Upper lobe of left lung (tissue), 6 donors: ENCODE measurements at places on chromosomes 6 and 20.

GRCh38 chr20:53379014-53379832 is 214.4 kb downstream of the ZNF217 start:
- DNase-seq, result no peak

DNA sequence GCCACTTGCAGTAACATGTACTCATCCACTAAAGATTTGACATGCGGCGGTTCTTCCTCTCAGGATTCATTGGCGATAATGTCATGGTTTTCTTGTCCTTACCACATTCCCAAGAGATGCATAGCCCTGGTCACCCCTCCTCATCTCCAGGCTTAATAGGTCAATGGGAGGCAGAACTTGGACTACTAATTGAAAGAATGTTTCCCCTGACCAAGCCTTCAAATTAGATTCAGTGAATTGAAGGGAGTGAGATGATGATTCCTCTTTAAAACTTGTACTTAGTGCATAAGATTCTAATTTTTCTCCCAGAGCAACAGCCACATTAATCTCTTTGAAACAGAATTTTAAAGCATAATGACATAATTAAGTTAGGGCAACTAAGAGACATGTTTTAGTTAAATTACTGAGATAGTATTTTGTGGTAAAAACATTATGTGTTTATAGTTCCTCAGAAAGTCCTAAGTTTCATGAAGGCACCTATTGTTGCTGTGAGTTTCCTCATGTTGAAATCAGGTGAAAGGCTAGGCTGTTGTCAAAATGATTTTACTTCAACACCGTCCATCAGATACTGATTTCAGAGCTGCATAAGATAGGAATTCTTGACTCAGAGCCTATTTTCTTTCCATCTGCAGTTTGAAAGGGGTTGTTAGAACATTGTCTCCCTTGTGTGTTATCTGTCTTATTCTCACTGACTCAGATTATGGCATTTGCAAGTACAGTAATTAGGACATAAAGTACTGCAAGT is 48.5 kb downstream of the STK4 start:
- no peak for DNase-seq

- no peak for DNase-seq
These were observed 311.6 kb upstream of the ECI2 start for GRCh38 chr6:4446982-4447381.

DNA sequence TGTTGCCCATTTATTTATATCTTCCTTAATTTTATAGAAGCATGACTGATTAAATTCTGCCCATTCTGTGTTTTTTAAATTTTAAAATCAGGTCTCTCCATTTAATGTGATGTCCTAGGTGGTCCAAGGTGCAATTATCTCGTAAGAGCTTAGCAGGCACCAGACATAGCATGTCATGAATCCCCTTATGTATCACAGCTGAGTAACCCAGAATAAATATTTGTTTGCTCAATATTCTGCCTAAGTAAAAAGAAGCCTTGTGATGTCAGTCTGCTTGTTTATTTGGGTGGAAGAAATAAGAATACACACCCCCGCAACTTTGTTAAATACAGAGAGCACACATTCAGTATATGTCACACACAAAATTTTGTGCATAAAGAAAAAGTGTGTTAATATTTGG is 211.3 kb downstream of the FARS2 start:
- DNase-seq, result no peak

DNA sequence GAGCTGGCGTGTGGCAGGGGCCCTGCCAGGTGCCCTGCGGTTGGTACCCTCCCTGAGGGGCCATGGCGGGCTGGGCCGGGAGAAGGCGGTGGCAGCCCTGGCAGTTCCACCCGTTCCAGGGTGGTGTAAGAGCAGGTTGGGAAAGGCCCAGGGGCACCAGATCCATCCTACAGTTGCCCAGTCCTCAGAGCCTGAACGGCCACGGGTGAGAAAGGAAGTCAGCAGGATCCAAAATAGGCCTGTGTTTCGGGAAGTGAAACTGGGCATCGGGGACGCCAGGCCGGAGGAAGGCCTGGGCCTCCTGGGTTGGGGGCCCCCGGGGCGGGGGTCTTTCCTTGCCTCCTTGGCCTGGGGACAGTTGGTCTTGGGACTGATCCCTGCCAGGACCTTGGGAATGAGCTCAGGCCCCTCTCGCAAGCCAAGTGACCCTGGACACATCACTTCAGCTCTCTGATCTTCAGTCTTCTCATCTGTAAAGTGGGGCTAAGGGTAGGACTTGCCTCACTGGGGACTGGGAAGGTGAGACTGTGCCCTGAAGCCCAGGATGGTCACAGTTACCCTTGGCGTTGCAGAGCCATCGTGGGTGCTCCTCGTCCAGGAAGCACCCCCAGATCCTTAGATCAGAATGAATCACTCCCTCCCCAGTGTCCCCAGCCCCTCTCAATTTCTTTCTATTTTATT is 18.1 kb upstream of the NOL4L start:
- peak; percentile 58 for DNase-seq

GRCh38 chr20:62044631-62045030 is 21.1 kb downstream of the TAF4 start:
- DNase-seq, result no peak

DNA sequence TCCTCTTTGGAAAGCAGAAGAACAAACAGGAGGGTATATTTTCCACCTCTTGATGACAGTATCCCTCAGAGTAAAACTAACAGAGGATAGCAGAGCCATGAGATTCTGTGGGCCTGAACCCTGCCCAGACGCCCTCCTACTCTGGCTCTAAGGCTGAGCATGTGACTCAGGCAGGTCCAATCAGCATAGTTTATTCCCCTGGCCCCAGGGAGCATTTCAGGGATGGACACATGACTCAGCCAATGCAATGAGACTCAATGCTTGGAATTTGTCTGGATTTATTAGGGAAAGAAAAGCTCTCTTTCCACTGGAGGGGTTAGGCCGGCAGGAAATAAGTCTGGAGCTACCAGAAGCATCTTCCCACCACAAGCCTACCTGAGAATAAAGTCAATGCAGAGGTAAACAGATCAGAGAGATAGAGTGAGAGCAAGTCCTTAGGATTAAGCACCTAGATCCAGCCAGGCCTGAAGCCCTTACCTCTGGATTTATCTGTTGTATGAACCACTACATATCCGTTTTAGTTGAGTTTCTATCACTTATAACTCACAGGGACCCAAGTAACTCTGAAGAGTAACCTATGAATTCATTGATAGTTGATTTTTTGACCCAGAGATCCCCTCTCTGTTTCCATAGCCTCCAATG is 68.2 kb upstream of the EYA2 start:
- DNase-seq, result no peak
